Stimulated activated CD8-positive, alpha-beta memory T cell treated with anti-CD3 and anti-CD28 coated beads, Interleukin-4, amount 100 ng/mL, for 24 hours (primary cell): ENCODE measurements at places on chromosomes 2 and 18.

DNA sequence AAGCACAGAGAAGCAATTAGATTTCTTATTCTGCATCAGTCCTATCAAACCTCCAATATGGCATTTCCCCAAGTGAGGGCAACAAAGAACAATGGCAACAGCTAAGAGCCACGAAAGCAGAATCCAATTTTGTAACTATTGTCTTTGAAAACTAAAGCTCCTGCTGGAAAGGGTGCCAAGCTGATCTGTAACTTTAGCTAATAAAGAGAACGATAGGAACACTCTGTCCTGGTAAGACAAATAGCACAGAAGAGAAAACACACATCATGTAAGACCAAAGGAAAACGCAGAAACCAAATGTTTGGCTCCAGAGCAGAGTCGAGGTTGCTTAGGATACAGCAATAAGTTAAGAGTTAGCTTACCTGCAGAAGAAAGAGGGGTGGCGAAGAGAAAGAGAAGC lies 160.5 kb downstream of the STK39 start:
- no peak for DNase-seq

DNA sequence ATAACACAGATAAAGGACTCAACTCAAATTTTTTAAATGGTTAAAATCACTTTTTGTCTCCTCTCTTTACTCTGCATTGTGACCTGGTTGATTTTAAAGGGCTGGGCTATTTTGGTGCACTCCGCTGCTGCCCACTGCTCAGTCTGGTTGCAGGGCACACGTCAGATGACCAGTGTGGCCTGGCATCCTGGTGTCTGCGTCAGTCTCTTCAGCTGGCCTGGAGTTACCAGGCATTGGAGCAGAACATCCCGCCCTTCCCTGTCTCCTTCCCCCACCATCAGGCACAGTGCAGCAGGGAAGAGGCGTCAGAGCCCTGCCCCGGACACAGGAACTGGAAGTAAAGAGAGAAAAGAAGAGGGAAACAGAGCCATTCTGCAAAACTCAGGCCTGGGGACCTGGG lies 8.9 kb downstream of the C1QL2 start:
- DNase-seq: no peak

- no peak for DNase-seq
These were observed 423.4 kb downstream of the PID1 start for GRCh38 chr2:228847684-228848083.

DNA sequence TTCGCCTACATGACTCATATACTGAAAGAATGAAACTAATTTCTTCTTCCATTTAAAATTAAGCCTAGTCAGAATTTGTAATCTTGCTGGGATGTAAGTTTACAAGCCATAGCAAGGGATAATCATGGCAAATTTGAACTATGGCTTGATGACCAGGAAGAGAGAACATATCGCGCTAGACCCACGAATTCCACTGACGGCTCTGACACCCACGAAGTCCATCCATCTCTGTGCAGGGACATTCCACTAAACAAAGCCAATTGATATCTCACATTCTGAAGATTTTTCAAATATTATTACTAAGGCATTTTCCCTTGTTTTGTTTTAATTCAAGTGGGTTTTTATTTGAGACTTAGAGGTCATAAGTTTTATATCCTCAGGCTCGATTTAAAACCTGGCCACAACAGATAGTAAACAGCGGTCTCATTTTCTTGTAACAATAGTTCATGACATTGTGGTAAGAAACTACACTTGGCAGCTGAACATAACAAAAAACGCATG lies 113.0 kb downstream of the QPCT start:
- DNase-seq: no peak

DNA sequence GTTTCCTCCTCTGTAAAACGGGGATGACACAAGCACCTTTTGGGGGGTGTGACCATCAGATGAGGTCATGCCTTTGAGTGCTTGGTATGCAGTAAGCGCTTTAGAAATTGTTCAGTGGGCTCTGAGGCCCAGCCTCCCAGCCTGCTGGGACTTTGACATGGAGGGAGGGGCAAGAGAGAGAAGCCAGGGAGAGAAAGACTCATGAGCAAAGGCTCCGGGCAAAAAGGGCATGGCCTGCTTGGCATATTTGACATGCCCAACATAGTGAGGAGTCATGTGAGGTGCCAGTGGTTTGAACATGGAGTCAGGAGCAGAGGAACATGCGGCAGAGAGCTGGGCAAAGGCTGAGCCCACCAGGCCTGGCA lies 14.0 kb downstream of the TNS1 start:
- DNase-seq: no peak

DNA sequence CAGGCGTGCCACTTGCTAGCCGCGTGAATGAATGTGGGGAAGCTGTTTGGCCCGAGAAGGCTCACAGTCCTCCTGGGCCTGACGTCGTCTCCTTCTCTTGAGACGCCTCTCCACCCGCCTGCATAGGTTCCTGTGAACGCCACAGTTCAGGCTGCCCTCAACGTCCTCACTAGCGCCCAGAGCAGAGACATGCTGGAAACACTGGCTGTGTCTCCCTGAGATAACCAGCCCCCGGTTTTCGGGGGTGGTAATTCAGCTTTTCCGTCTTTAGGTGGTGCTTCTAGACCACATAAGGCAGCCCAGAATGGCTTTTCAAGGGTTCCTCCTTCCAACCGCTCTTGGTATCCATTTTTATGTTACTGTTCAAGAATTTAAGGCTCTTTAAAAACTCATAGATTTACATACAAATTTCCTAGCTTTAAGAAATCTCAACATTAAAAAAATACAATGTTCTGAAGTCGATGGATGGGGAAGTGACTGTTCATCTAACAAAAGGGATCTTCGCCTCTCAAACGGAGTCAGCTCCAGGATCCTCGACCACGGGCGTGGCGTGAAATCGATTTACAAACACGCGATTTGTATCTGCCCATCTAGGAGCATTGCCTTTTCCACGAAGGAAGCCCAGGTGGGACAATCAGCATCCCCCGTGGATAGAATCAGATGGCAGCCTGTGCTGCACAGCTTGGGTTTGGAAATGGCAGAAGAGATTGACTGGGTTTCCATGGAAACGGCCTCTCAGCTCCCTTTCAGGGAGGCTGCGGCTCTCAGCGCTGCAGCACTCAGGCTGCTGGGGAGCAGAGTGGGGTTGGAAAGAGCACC lies 110.6 kb upstream of the PXDN start:
- no peak for DNase-seq

GRCh38 chr18:44186001-44186400 lies 494.7 kb upstream of the SETBP1 start:
- no peak for DNase-seq

GRCh38 chr2:197704434-197705120 lies 592 bp upstream of the MARS2 start:
- no peak for DNase-seq

GRCh38 chr18:9683418-9684396 lies 24.4 kb upstream of the RAB31 start:
- no peak for DNase-seq
